Nephron progenitor cell (in vitro differentiated cells): ENCODE measurements at places on chromosomes 3 and 15.

DNA sequence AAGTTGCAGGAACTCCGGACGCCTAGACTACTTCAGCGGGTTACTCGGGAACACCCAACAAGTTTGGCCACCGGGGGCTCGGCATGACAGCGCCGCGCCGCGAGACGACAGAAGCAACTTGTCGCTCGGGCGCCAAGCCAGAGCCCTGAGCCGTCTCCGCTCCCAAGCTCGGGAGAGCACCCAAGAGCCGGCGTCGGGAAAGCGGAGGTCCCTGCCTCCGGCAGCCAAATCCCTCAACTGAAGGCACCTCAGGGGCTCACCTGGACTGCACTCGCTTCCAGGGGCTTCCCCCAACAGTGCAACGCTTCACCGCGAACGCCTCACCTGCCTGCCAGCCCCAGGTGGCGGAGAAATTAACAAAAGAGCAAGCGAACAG lies 640 bp downstream of the MB21D2 start:
- H3K36me3 ChIP-seq, result no peaks in the 10 kb centered on the region
- H3K27ac ChIP-seq, result peak overlapping the region; percentile 93
- H3K4me1 ChIP-seq, result peaks cover 56% of the 10 kb centered on the region
- DNase-seq, result peak; percentile 65
- H3K27me3 ChIP-seq, result peaks cover 36% of the 10 kb centered on the region

GRCh38 chr3:66048051-66048395 lies 9.3 kb upstream of the MAGI1 start:
- H3K27me3 ChIP-seq, result peaks cover 7% of the 10 kb centered on the region
- H3K4me1 ChIP-seq, result peaks cover 16% of the 10 kb centered on the region
- no peak for DNase-seq
- H3K36me3 ChIP-seq, result no peaks in the 10 kb centered on the region
- no peak overlapping the region for H3K27ac ChIP-seq

GRCh38 chr15:93477188-93477587 lies 388.2 kb upstream of the RGMA start:
- H3K4me1 ChIP-seq, result peaks cover 13% of the 10 kb centered on the region
- H3K27ac ChIP-seq, result no peak overlapping the region
- no peak overlapping the region for H3K4me3 ChIP-seq
- peaks cover 4% of the 10 kb centered on the region for H3K27me3 ChIP-seq
- H3K36me3 ChIP-seq, result peaks cover 7% of the 10 kb centered on the region

DNA sequence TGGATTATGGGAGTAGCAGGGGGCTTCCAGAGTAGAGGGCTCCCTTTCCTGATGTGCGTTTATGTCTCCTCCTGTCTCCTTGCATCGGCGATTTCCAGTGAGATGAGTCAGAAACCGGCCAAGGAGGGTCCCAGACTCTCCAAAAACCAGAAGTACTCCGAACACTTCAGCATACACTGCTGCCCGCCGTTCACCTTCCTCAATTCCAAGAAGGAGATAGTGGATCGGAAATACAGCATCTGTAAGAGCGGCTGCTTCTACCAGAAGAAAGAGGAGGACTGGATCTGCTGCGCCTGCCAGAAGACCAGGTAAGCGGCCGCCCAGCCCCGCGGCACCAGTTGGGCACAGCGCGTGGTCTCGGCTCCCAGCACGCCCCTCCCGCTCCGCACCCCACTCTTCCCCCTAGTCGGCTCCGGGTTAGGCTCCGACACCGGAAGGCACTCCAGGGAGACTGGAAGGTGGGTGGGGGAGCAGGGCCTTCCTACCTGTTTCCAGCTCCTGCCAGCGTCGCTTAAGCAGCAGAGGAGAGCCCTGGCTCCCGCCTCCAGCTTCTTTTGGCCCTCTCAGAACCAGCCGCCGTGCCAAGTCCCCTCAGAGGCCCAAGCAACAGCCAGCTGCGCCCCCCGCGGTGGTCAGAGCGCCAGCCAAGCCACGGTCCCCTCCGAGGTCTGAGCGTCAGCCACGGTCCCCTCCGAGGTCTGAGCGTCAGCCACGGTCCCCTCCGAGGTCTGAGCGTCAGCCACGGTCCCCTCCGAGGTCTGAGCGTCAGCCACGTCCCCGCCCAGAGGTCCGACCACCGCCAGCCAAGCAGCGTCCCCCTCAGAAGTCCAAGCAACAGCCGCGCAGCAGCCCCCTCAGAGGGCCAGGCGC lies 34.7 kb downstream of the MOBP start:
- H3K27ac ChIP-seq, result no peak overlapping the region
- no peaks in the 10 kb centered on the region for H3K4me1 ChIP-seq
- H3K4me3 ChIP-seq, result no peak overlapping the region
- no peak for DNase-seq
- H3K27me3 ChIP-seq, result peaks cover 17% of the 10 kb centered on the region

GRCh38 chr3:45647148-45647619 lies 42.0 kb upstream of the SACM1L start:
- DNase-seq, result no peak
- H3K36me3 ChIP-seq, result peaks cover 24% of the 10 kb centered on the region
- H3K4me1 ChIP-seq, result peaks cover 37% of the 10 kb centered on the region
- no peak overlapping the region for H3K4me3 ChIP-seq
- no peak overlapping the region for H3K27ac ChIP-seq

- DNase-seq, result peak; percentile 36
- peaks cover 4% of the 10 kb centered on the region for H3K36me3 ChIP-seq
- peak overlapping the region; percentile 53 for H3K27ac ChIP-seq
- peaks cover 27% of the 10 kb centered on the region for H3K4me1 ChIP-seq
Observed at GRCh38 chr3:111712294-111713167, 117.4 kb upstream of the ZBED2 start.

- no peak overlapping the region for H3K27ac ChIP-seq
- no peak for DNase-seq
- H3K36me3 ChIP-seq, result peaks cover 5% of the 10 kb centered on the region
- H3K4me3 ChIP-seq, result no peak overlapping the region
- H3K4me1 ChIP-seq, result peaks cover 38% of the 10 kb centered on the region
Observed at GRCh38 chr15:76200641-76201105, 110.6 kb downstream of the ETFA start.

DNA sequence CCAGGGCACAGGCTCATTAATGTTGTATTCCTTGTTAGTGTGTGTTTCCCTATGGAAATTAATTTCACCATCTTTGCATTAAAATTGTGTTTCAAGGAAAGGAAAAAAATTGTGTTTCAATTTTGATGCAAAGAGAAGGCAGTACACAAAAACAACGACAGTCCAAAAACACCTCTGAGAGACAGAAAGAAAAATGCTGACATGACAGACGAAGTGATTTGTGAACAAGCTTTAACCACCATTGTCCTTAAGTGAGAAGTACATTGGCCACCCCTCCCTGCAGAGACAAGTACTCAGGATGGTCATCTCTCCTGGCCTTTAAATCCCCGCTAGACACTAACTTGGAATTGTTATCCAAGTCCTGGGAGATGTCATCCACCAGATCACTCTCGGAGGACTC lies 50.2 kb upstream of the MTMR10 start:
- peaks cover 17% of the 10 kb centered on the region for H3K4me1 ChIP-seq
- H3K36me3 ChIP-seq, result no peaks in the 10 kb centered on the region
- no peak overlapping the region for H3K4me3 ChIP-seq
- DNase-seq, result no peak
- peaks cover 12% of the 10 kb centered on the region for H3K27me3 ChIP-seq
- no peak overlapping the region for H3K27ac ChIP-seq

DNA sequence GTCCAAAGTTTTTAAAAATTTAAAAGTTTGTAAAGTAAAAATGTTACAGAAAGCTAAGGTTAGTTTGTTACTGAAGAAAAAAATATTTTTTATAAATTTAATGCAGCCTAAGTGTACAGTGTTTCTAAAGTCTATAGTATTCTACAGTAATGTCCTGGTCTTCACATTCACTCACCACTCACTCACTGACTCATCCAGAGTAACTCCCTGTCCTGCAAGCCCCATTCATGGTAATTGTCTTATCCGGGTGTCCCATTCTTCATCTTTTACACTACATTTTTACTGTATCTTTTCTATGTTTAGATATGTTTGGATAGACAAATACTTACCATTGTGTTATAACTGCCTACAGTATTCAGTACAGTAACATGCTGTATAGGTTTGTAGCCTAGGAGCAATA lies 36.7 kb upstream of the ATP10A start:
- H3K27ac ChIP-seq, result no peak overlapping the region
- no peak overlapping the region for H3K4me3 ChIP-seq
- H3K36me3 ChIP-seq, result no peaks in the 10 kb centered on the region
- DNase-seq, result no peak

DNA sequence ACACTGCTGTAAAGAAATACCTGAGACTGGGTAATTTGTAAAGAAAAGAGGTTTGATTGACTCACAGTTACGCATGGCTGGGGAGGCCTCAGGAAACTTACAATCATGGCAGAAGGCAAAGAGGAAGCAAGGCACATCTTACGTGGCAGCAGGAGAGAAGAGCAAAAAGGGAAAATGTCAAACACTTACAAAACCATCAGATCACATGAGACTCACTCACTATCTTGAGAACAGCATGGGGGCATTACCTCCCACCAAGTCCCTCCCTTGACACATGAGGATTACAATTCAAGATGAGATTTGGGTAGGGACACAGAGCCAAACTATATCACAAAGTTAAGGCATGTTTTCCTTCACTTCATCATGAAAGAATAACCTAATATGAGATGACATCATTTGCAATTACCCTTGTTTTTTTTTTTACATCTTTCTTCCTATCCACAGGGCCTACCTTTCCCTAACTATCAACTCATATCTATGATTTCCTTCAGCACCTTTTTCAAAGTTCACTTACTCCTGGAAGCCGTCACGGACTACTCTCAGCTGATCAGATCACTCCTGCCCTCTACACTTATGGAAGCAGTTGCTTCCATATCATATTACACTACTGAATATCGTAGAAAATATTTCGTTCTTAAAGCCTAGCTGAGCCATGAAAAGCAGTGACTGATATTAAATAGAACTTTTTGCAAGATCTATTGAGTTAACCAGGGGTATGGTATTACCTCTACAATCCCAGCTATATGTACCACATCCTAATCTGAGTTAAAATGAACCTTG lies 25.5 kb upstream of the ATP8B4 start:
- H3K36me3 ChIP-seq, result no peaks in the 10 kb centered on the region
- no peak overlapping the region for H3K4me3 ChIP-seq
- peaks cover 4% of the 10 kb centered on the region for H3K27me3 ChIP-seq
- no peaks in the 10 kb centered on the region for H3K4me1 ChIP-seq
- no peak overlapping the region for H3K27ac ChIP-seq

DNA sequence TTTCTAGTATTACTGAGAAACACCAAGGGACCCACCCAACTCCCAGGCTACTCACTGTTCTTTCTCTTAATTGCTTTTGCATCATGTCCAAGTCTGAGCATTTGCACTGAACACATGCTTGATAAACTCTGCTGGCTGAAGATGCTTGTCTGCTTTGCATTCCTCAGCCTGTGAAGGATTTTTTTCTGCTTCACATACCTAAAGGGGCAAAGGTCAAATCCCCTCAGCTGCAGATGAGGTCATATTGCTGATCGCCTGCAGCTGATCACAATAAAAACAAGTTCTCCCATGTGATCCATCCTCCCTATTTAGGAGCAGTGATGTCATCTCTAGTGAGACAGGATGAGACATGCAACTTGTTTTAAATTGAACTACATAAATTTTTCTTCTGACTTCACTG lies 84.6 kb upstream of the DCBLD2 start:
- DNase-seq, result peak; percentile 48
- no peak overlapping the region for H3K27ac ChIP-seq
- H3K27me3 ChIP-seq, result no peaks in the 10 kb centered on the region
- peaks cover 13% of the 10 kb centered on the region for H3K4me1 ChIP-seq

DNA sequence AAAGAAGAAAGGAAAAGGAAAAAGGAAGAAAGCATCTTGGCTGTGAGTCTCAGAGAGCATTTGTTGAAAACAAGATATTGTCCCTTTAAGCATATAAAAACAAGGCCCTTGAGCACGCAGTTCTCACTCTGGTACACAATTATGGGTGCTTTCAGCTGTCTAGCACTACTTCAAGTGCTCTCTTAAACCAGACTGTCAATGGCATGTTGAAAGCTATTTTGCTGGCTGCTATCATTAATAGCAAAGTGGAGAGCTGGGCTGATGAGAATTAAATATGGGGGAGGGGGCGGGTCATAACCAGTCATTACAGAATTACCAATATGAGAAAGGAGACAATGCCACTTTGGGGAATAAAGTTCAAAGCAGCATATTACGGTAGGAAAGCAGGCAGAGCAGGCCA lies 9.3 kb downstream of the TLE3 start:
- H3K4me3 ChIP-seq, result peak overlapping the region; percentile 55
- peaks cover 89% of the 10 kb centered on the region for H3K4me1 ChIP-seq
- peaks cover 56% of the 10 kb centered on the region for H3K36me3 ChIP-seq
- no peak for DNase-seq

GRCh38 chr3:87233805-87234204 lies 6.7 kb downstream of the CHMP2B start:
- H3K36me3 ChIP-seq, result peaks cover 45% of the 10 kb centered on the region
- H3K27me3 ChIP-seq, result no peaks in the 10 kb centered on the region
- no peak overlapping the region for H3K4me3 ChIP-seq

- no peaks in the 10 kb centered on the region for H3K36me3 ChIP-seq
- DNase-seq, result peak; percentile 86
- no peak overlapping the region for H3K4me3 ChIP-seq
- no peak overlapping the region for H3K27ac ChIP-seq
- peaks cover 13% of the 10 kb centered on the region for H3K4me1 ChIP-seq
Observed at GRCh38 chr3:94249491-94250079, 186.7 kb downstream of the NSUN3 start.

DNA sequence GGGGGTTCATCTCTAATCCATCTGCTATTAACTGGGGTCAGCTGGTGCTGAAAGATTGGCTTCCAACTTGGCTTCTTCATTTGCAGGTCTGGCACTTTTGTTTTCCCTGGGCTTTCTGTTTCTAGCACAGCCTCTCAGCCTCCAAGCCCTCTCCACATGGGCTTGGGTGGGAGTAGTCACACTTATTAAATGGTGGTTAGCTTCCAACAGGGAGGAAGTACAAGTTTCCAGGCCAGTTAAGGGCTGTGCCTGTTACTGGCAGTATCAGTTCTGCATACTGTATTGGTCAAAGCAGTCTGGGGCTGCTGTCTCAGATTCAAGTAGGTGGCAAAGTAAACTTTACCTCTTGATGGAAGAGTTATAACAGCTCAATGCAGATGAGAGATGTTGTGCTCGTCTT lies 627.1 kb upstream of the CCDC54 start:
- H3K27me3 ChIP-seq, result peaks cover 2% of the 10 kb centered on the region
- no peak overlapping the region for H3K27ac ChIP-seq
- no peak overlapping the region for H3K4me3 ChIP-seq

- DNase-seq, result peak; percentile 65
- H3K4me1 ChIP-seq, result peaks cover 31% of the 10 kb centered on the region
- H3K27me3 ChIP-seq, result peaks cover 100% of the 10 kb centered on the region
- no peak within 1 kb of the TSS for H3K27ac ChIP-seq
- H3K4me3 ChIP-seq, result peak within 1 kb of the TSS; percentile 70
Observed at GRCh38 chr15:45129651-45130129, at the start of the genes DUOX1 and DUOXA1. Gene DUOX1, plus strand, starts transcription at chr15:45129994. Its CDS starts 1,973 bp downstream, at chr15:45131967. Gene DUOXA1, minus strand, starts transcription at chr15:45129879. Its CDS starts 6,865 bp downstream, at chr15:45123014.
